ENCODE measurements at places on chromosomes 5 and 9.

GRCh38 chr5:134579284-134579771 lies 53.3 kb downstream of the SAR1B start:
- DNase-seq: no peak

DNA sequence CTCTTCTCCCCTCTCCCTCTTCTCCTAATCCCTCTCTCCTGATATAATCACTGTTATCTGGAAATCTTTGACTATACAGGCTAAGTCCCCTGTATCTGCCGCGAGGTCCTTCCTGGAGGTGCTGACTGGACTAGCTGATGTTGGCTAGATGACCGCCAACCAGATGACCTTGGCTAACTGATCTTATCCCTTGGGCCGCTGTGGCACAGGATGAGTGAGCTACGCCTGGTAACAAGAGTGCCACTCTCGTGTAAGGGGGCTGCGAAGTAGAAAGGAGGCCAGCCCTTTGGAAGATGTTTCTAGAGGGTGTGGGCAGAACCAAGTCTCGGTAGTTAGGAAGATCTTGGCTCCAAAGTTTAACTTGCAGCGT lies 345 bp upstream of the PRRC1 start:
- no peak for DNase-seq

- no peak for DNase-seq
Observed at GRCh38 chr9:93053781-93054331, 4.6 kb upstream of the SUSD3 start.

GRCh38 chr9:70881333-70881732 lies 240.1 kb downstream of the TRPM3 start:
- no peak for DNase-seq

DNA sequence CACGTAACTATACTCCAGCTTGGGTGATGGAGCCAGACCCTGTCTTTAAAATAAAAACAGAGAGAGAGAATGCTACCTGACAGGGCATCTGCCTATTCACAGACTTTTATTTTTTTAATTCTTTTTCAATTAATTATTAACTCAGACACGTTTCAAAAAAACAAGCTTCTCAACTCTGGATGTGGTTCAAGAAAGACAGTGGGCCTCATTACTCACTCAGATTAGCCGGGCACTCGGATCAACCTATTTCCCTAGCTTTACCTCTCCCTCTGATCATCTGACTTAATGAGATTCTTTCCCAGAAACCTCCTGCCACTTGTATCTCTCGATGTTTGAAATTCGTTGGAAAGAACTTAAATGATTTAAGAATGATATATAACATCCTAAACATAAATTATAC lies 134.1 kb downstream of the TRPM6 start:
- no peak for DNase-seq

DNA sequence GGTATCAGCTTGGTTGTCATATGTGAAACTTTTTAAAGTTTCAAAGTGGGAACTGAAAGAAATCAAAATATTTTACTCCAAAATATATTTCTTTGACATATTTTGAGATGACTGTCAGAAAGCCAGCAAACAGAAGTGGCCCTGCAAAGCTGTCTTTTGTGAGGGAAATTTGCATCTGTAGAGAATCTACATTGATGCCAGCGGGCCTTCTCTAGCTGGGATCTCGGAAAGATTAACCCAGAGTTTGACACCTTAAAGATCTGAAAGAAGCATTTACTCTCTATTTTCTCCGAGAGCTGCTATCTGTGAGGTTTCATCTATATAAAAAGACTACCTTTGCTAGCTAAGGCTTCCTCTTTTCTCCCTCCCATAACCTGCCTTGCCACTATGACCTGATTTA lies 303.6 kb downstream of the FBXL17 start:
- no peak for DNase-seq

- no peak for DNase-seq
Observed at GRCh38 chr9:124708074-124708473, 63.0 kb downstream of the NR6A1 start.

DNA sequence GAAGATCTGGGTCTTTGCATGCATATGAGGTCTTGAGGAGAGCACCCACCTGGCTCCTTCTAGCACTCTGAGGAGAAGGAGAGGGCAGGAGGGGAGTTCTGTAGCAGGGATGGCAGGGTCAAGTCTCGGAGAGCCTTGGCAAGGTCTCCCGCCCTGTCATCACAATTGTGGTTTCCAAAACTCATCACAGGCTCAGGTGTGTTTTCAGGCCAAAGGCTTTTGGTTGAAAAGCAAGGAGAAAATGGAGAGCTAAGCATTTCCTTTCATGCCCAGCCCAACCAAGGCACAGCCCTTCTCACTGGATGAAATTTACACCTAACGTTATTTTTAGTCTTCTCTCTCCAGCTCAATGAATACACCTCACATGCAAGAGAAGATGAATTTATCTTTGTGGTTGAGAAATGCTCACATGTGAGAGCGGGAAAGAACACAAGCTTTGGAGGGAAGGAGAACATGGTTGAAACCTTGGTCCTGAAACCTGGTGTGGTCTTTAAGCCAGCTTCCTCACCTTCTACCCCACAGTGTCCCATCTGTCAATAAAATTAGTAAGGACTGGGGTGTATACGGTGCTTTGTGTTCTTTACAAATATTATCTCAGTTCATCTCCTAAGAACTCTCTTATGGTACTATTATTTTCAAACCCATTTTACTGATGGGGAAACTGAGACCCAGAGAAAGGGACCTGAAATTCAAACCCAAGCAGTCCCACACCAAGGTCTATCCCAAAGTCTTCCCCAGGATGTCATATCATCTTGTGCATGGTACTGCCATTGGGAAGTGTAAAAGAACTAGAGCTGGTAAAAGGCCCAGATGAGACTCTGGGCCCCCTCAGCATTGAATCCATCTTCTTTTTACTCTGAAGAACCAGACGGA lies 47.8 kb upstream of the CPEB4 start:
- no peak for DNase-seq

DNA sequence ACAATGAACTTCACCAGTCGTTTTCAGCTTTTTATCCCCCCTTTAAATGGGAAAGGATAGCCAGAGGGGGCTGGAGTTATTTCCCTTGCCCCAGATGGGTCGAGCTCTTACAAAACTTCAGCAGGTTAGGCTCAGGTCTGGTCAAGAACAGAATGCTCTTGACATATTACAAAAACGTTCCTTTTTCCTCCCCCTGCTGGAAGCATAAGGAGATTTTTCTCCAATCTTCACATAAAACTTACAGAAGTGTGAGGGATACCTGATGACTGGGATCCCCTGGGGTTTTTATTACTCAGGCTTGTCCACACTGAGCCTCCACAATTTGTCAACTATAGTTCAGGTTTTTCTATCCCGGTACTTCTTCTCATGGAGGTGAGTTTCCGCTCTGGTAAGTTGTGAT lies 60.8 kb downstream of the CSF2 start:
- no peak for DNase-seq

DNA sequence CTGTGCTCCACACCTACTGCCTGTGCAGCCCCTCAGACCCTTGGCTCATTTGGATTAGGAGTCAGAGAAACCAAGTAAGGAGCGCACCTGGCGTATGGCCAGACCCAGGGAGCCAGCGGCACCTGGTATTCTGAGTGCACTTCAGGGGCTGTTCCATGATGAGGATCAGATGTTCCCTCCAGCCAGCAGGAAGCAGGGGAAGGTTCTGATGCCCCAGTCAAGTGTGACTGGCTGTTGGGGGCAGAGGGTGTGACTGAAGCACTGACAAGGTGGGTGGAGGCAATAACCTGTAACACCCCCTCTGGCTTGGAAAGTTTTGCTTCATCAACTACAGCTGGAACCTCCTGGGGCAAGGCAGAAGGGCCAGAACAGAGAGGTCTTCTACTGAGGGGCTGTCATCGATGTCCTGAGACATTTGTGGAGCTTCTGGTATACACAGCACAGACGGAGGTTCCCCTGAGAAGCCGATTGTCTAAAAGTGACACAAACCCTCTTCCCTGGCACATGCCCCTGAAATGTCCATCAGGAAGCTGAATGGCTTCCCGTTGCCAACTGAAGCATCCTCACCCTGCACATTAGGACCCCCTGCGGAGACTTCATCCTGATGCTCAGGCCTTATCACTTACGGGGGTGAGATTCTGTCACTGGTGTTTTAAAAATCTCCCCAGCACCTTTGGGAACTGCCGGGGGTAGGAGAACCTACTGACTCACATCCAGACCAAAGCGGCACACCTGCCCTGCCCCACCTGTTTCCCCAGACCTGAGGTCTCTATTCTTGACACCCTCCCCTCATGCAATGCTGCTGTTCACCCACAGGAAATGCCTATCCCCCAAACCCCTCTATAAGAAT lies 21.1 kb downstream of the TRAF1 start:
- DNase-seq: no peak

- no peak for DNase-seq
Observed at GRCh38 chr9:112076814-112077213, 98.3 kb downstream of the SUSD1 start.

DNA sequence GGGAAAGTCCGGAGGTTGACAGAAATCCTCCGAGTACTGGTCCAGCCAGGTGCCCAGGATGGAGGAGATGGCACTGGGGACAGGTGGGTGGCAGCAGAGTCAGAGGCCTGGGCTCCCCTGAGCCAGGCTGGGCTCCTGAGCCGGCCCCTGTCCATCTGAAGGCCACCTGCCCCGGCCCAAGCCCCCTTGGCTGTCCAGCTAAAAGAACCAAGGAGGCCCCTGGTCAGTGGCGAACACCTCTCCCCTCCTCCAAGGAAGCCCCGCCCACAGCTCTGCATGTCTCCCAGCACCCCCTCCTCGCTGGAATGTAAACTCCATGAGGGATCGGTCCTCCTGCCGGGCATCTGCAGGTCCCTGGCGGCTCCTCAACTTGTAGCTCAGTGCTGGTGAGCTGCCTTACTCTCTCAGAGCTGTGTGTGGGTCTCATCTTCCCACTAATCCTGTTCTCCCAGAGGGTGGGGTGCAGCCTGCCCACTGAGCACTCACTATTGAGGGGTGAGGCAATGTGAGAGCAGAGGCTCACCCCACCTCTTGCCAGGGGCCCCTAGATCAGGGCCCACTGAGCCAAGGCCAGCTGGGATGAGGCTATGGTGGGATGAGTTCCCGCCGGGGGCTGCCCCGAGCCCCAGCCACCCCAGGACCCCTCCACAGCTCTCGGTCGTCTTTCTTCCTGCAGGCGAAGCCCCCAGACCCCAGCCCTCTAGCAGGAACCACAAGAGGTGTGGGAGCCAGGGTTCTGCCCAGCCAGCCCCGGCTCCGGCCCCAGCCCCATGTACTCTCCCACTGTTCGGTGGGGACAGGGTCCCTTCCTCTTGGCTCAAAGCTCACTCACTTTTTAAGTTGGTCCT lies 12.0 kb downstream of the RALGDS start:
- DNase-seq: no peak

- DNase-seq: no peak
Observed at GRCh38 chr9:124809211-124809610, 32.3 kb downstream of the OLFML2A start.

DNA sequence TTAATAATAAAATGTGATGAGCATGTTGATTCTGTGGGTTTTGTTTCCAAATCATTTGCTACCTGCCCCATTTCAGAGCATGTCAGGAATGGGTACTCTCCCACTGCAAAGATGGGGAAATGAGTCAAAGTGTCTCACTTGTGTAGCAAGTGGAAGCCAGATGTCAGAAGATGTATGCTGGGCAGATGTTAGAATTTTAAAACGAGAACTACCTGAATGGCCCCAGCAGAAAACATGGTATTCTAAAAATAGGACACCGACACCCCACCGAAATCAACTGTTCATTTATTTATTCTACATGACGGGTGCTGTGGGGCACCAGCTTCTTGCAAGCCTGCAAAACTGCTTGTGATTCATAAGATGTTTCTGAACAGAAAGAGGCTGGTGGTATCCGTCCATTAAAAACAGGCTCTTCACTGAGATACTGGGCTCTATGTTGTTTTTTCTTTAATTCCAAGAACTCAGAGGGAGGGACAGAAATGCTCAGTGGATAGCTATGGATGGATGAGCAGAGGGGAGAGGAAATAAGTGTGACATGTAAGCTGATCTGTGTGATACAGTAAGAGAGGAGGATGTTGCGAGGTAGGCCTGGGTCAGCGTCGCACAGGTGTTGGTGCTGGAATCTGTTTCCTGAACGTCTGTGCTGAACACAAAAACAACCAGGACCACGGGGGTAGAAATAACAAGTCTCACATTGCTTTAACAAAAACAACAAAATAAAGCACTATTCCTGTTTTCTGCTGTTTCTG lies 157.2 kb downstream of the EFNA5 start:
- DNase-seq: no peak

DNA sequence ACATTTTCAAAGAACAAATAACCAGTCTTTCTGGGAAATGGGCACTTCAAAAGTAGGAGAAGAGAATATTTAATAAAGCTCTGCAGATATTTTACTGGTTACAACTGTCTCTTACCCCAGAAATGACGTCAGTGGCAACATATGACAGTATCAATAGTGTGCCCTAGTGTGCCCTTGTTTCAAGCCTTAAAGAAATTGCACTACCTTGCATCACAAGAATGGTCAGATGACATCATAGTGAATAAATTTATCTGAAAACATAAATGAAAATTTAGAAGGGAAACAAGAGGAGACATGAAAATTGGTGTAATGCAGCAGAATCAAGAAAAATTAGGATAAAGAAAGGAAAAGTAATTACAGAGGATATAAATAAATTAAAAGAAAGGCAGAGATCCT lies 176.7 kb downstream of the GNAQ start:
- DNase-seq: no peak

GRCh38 chr5:73370095-73370494 lies 78.5 kb downstream of the FOXD1 start:
- no peak for DNase-seq

DNA sequence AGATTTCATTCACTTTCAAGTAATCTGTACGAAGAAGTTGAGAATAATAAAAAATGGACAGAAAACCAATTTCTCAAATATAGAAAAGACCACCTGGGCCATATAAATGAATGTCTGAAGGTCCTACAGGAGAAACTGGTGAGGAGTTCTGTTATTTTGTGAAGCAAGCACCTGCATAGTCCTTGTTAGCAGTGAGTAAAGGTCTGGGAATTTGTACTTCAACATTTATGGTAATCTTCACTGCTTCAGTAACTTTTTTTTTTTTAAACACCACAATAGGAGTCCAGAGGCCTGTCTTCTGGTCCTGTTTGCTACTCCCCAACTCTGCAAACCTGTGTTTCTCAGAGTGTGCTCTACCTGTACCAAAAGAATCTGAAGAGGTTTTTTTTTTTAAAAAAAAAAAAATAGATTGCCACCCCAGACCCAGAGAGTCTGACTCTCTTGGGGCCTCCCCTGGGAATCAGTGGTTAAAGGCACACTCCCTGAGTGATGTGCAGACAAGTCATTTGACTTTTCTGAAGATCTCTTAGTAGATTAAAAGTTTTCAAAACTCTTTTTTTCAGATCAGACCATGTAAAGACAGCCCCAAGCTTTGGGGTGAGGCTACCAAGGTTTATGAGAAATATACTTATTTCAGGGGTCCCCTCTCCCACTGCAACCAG lies 55.5 kb downstream of the FAM81B start:
- DNase-seq: no peak

- no peak for DNase-seq
Observed at GRCh38 chr5:137315534-137316345, 183.4 kb downstream of the SPOCK1 start.
